ENCODE measurements at places on chromosomes 12 and 14. TPM values are rescaled to one million over a fixed set of nuclear protein-coding genes. Genes with fewer than 3 reads are reported as not detected.

The REM2 gene
- 0.29 TPM for total RNA-seq

The RNF34 gene
- 50.2 TPM for total RNA-seq

The ANKLE2 gene
- total RNA-seq, result 54.6 TPM

The MGAT4C gene
- not detected for total RNA-seq

The L2HGDH gene
- 7.4 TPM for total RNA-seq

The OTOGL gene
- total RNA-seq, result under 0.01 TPM

The FOXG1 gene
- 0.83 TPM for total RNA-seq

The KRT74 gene
- total RNA-seq, result not detected

The PPFIA2 gene
- 2.0 TPM for total RNA-seq

The MYL6 gene
- total RNA-seq, result 2,051 TPM

The OVCH1 gene
- 0.83 TPM for total RNA-seq

The LRP1-AS gene
- not detected for total RNA-seq

The LRTM2 gene
- not detected for total RNA-seq

The SLC35E3 gene
- total RNA-seq, result 6.0 TPM

The KRT8 gene
- total RNA-seq, result 5.6 TPM

The TRIM9 gene
- total RNA-seq, result 0.50 TPM

The GLIPR1L1 gene
- total RNA-seq, result not detected

The COQ5 gene
- total RNA-seq, result 46.1 TPM

The NCKAP5L gene
- 22.3 TPM for total RNA-seq

The SOX5 gene
- 7.9 TPM for total RNA-seq

The PLEKHD1 gene
- total RNA-seq, result under 0.01 TPM

The CLEC9A gene
- total RNA-seq, result not detected

The AJUBA gene
- 17.0 TPM for total RNA-seq

The SOS2 gene
- total RNA-seq, result 13.9 TPM

The DLK1 gene
- not detected for total RNA-seq

The TCL1B gene
- not detected for total RNA-seq

The SYCP3 gene
- total RNA-seq, result not detected

The RERG gene
- not detected for total RNA-seq

The CPNE8 gene
- 10.6 TPM for total RNA-seq

The ACVRL1 gene
- total RNA-seq, result 164 TPM

The SERPINA3 gene
- 0.15 TPM for total RNA-seq

The MUCL1 gene
- not detected for total RNA-seq

The IAPP gene
- total RNA-seq, result not detected

The LRRC43 gene
- total RNA-seq, result 3.3 TPM

The ZDHHC22 gene
- total RNA-seq, result not detected

The BIN2 gene
- not detected for total RNA-seq

The CIT gene
- 12.9 TPM for total RNA-seq

The CLEC6A gene
- total RNA-seq, result not detected

The CLEC4E gene
- not detected for total RNA-seq

The WNT5B gene
- total RNA-seq, result 206 TPM

The RPS6KL1 gene
- total RNA-seq, result 1.0 TPM

The ESRRB gene
- under 0.01 TPM for total RNA-seq

The GPRC5A gene
- total RNA-seq, result 3.1 TPM

The C14orf180 gene
- not detected for total RNA-seq

The KRT75 gene
- total RNA-seq, result not detected

The PTPRR gene
- total RNA-seq, result 0.58 TPM

The ART4 gene
- 0.44 TPM for total RNA-seq

The MIP gene
- total RNA-seq, result not detected

The KRT5 gene
- total RNA-seq, result 6.7 TPM

The PLCZ1 gene
- not detected for total RNA-seq

The TBX3 gene
- total RNA-seq, result 55.9 TPM

The BBS10 gene
- total RNA-seq, result 19.0 TPM
